ENCODE measurements at places on chromosomes 12 and 14.

DNA sequence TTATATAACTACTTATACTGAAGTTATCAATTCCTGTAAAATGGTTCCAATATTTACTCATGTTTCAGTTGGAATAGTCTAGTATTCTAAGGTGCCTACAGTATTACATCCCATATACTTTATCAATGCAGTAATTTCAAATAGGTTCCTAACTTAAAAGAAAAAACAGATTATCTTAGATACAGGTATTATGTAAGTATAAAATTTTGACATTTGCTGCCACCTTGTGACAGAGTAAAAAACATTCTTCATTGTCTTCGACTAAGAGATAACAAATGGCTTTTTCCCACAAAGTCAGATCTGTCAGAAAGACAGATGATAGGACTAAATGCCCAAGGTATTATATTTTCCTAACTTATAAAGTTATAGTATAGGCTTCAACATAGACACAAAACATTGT, 78.7 kb downstream of the TXNDC16 start:
- H3K36me3 ChIP-seq, result no peaks in the 10 kb centered on the region
- H3K4me3 ChIP-seq, result no peak overlapping the region
- H3K4me1 ChIP-seq, result no peaks in the 10 kb centered on the region
- H3K27ac ChIP-seq, result no peak overlapping the region
- H3K27me3 ChIP-seq, result no peaks in the 10 kb centered on the region
- no peak for DNase-seq

- no peak overlapping the region for H3K4me3 ChIP-seq
- H3K27ac ChIP-seq, result no peak overlapping the region
- no peaks in the 10 kb centered on the region for H3K27me3 ChIP-seq
- peaks cover 6% of the 10 kb centered on the region for H3K4me1 ChIP-seq
- DNase-seq, result no peak
Observed at GRCh38 chr14:105049753-105050550, 15.3 kb downstream of the GPR132 start.

DNA sequence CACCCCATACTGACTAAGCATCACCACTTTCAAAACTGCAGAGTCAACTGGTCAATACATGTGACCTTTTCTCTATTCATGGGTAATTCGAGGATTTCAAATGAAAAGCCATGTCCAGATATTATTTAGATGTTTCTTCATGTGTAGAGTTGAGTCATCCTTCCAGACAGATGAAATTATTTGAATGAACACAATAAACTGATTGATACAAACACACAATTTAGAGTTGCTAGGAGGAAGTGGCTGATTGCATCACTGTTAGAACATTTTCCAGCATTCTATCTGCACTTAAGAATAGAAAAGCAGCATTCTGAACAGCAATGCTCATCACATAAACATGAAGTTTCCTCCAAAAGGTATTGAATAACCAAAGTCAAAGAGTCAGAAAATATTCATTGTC, 273.5 kb upstream of the SOX5 start:
- no peak overlapping the region for H3K4me3 ChIP-seq
- DNase-seq, result no peak
- H3K27ac ChIP-seq, result no peak overlapping the region

GRCh38 chr12:118448341-118448740, 72.0 kb downstream of the SUDS3 start:
- no peak for DNase-seq
- no peaks in the 10 kb centered on the region for H3K27me3 ChIP-seq
- no peak overlapping the region for H3K27ac ChIP-seq
- no peaks in the 10 kb centered on the region for H3K36me3 ChIP-seq

DNA sequence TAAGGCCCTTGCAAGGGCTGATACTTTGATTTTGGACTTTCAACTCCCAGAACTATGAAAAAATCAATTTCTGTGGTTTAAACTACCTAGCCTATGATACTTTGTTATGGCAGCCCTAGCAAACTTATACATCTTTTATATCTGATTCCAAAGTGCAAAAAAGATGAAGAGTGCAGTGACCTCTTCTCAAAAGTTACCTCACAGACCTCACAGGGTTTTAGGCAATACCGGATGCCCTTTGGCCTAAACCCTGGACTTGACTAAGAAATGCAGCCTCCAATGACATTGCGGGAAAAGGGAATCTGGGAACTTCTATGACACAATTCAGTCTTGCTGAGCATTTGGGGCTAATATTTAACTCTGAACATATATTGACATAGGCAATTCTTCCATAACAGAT, 63.3 kb downstream of the IGF1 start:
- H3K27ac ChIP-seq, result no peak overlapping the region
- no peak for DNase-seq
- H3K36me3 ChIP-seq, result no peaks in the 10 kb centered on the region
- H3K4me1 ChIP-seq, result no peaks in the 10 kb centered on the region

GRCh38 chr12:83893101-83893500, 1019.5 kb downstream of the SLC6A15 start:
- no peaks in the 10 kb centered on the region for H3K4me1 ChIP-seq
- no peaks in the 10 kb centered on the region for H3K36me3 ChIP-seq
- no peak for DNase-seq
- no peak overlapping the region for H3K27ac ChIP-seq

DNA sequence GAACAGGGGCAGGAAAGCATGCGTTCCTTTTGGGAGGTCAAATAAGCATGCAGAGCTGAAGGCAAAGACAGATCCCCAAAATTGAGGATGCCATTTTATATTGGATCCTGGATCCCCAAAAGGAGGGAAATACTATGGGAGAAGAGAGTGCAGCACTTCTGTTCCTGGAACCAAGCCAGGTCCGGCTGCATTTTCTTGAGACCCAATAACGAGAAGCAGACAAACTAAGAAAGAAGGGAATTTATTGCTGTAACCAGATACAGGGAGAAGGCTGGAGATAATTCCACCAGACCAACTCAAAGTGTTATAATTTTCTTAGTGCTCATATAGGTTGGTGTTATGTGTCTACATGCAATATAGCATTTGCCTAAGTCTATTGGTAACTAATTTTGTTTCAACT, 60.8 kb downstream of the PDE6H start:
- H3K36me3 ChIP-seq, result no peaks in the 10 kb centered on the region
- H3K27ac ChIP-seq, result no peak overlapping the region
- DNase-seq, result no peak
- no peaks in the 10 kb centered on the region for H3K4me1 ChIP-seq

DNA sequence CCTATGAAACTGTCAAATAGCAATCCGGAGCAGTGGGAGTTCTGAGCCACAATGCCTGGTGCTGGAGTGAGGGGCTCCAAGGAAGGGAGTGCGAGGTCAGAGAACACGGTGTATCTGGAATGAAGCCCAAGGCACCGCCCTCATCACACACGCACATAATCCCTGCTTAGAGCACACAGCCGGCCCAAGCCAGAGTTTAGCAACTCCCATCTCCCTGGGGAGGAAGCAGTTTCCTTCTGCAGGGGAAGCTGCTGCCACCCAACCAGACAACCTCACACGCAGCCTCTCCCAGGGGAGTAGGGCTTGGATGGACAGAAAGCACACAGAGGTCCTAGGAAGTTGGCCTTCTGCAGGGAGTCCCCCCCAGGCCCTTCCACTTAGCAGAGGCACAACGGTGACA, 31.3 kb downstream of the ACTN1 start:
- peak overlapping the region; percentile 95 for H3K27ac ChIP-seq
- no peak overlapping the region for H3K4me3 ChIP-seq
- H3K36me3 ChIP-seq, result no peaks in the 10 kb centered on the region
- peak; percentile 72 for DNase-seq
- H3K4me1 ChIP-seq, result peaks cover 20% of the 10 kb centered on the region
- no peaks in the 10 kb centered on the region for H3K27me3 ChIP-seq

- H3K27me3 ChIP-seq, result no peaks in the 10 kb centered on the region
- no peaks in the 10 kb centered on the region for H3K4me1 ChIP-seq
- H3K36me3 ChIP-seq, result no peaks in the 10 kb centered on the region
Observed at GRCh38 chr12:76919383-76920171, 40.8 kb upstream of the CSRP2 start.

DNA sequence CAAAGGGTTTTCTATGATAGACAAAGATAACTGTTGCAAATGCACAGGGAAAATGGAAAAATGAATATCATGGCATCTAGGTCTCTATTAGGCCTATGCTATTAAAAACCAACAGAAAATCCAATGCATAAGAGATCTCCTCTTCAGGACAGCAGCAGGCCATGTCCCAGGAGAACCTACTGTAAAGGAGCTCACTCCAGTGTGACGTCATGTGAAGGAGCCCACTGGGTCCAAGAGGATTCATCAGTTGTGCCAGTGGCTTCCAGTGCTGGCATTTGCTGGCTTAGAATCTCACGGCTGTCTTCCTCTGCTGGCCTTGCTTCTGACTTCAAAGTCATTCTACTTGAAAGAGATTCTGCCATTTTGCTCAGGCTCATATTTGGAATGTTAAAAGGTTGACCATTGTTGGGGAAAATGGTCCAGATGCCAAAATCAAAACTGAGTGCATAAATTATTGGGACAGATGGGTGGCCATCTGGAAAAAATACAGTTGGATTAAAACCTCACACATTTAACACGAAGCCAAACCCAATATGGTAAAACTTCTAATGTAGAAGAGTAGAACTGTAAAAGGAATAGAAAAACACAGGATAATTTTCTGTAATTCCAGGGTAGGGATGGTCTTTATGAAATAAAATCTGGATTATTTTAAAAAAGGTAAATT, 75.4 kb upstream of the ARID2 start:
- H3K4me3 ChIP-seq, result no peak overlapping the region
- H3K4me1 ChIP-seq, result no peaks in the 10 kb centered on the region
- H3K36me3 ChIP-seq, result no peaks in the 10 kb centered on the region
- H3K27me3 ChIP-seq, result no peaks in the 10 kb centered on the region
- no peak for DNase-seq

DNA sequence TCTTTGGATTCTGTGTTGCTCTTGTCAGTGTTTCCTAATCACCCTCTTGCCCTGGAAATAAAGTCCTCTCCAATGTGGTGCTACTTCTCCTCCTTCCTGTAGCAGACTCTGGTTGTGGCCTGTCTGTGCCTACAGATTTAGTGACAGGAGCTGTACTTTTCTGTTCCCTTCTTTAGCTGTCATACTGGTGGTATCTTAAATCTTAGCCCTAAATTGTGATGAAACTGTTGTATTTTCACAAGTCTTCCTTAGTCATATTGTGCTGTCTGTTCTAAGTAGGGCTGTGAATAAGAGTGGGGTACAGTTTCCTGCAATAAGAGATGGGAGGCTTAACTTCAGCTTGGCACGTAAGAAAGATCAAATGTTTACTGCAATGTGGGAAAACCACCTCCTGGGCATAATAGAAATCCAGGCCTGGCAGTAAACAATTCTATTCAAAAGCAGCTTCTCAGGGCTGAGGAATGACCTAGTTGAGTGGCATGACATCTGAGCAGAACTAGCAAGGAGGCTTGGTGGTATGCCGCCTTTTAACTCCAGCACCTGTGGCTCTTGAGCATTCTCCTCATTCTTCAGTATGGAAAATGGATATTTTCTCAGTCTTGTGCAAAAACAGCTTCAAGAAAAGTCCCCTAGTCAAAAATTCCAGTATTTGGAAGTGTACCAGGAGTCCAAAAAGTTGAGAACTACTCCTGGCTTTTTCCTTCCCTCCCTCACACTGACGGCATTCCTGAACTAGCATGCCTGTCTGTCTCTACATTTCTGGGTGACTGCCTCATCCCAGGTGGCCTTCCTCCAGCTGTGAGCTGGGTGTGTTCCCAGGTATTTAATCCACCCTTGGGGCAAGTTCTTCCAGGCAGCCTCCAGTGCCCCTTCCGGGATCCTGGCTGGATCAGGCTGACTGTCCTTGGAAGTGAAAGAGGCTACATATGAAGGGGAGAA, 19.5 kb downstream of the ANO6 start:
- no peak overlapping the region for H3K4me3 ChIP-seq
- peak overlapping the region; percentile 78 for H3K27ac ChIP-seq
- no peaks in the 10 kb centered on the region for H3K27me3 ChIP-seq
- peaks cover 9% of the 10 kb centered on the region for H3K4me1 ChIP-seq

DNA sequence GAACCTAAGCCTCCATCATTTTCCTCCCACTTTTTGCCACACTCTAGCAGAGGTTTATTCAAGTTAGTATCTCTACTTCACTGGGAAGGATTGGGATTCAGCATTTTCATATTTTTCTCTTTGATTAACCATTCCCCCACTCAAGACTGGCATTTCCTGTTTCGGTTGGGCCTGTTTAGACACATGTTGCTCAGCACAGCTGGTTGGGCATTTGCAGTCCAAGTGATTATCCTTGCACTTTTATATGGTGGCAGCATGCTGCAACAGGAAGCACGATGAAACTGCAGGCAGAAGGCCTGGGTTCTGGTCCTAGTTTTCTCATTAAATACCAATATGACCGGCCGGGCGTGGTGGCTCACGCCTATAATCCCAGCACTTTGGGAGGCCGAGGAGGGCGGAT, 182.9 kb upstream of the GRIN2B start:
- DNase-seq, result no peak
- H3K4me1 ChIP-seq, result no peaks in the 10 kb centered on the region
- no peaks in the 10 kb centered on the region for H3K36me3 ChIP-seq
- H3K27ac ChIP-seq, result no peak overlapping the region
- no peaks in the 10 kb centered on the region for H3K27me3 ChIP-seq

DNA sequence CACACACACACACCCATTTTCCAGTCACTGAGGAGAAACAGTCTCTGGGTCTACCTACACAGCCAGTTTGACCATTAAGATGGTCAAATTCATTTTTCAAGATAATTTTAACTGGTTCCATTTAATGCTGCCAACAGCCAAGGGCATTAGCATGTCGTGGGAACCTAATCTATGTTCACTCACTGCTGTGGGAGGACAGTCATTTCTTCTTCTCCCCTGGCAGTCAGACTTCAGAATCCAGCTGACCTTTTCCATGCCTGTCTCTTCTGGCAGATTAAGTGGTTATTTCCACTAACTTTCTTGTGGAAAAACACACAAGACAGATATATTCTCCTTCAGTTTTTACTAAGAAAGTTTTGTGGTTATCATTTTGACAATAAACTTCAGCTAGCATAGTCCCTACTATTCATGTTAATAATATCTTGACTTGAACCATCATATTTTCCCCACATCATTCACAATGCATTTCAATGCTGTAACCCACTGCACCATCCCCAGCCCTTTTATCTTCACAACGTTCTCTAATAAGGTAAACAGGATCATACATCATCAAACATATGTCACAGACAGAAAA, 82.2 kb downstream of the DAD1 start:
- H3K4me1 ChIP-seq, result no peaks in the 10 kb centered on the region
- no peaks in the 10 kb centered on the region for H3K36me3 ChIP-seq
- no peak overlapping the region for H3K4me3 ChIP-seq
- H3K27me3 ChIP-seq, result no peaks in the 10 kb centered on the region
- DNase-seq, result no peak

DNA sequence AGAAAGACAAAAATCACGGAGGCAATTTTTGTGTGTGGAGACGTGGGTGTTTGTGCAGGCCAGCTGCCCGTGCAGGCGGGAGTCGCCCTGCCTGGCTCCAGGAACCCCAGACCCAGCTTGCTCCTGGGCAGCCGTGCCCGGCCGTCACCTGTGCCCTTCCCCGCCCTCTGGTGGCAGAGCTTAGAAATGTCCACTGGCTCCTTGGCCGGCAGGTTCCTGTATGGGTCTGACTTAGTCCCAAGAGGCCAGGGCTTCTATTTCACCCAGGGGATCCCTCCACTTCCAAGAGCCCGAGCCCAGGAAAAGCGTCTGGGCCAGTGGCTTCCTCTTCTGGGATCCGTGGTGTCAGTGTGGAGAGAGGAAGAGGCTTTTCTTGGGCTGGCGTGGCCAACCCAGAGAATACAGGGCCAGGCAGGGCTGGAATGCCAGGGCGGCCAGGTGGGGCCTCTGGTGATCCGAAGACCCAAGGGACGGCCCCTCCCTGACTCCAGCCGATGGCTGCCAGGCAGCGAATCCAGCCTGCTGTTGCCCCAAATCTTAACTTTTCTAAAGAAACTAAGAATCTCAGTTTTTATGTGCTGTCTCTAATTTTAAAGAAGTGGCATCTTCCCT, 120.9 kb downstream of the TMEM132C start:
- no peaks in the 10 kb centered on the region for H3K36me3 ChIP-seq
- peak; percentile 55 for DNase-seq
- no peaks in the 10 kb centered on the region for H3K4me1 ChIP-seq
- H3K4me3 ChIP-seq, result no peak overlapping the region
